ENCODE measurements at places on chromosomes 4 and X.
A peak's percentile ranks its signal among the peaks of the same experiment; 100 is the strongest.

GRCh38 chr4:133102612-133103409 is 46.3 kb upstream of the PCDH10 start:
- DNase-seq, result no peak

GRCh38 chrX:96102997-96103396 is 581.6 kb upstream of the DIAPH2 start:
- no peak for DNase-seq

GRCh38 chrX:25296850-25297249 is 281.1 kb upstream of the ARX start:
- no peak for DNase-seq

- DNase-seq, result no peak
Measured at GRCh38 chr4:159328766-159329165, 225.9 kb downstream of the RAPGEF2 start.

DNA sequence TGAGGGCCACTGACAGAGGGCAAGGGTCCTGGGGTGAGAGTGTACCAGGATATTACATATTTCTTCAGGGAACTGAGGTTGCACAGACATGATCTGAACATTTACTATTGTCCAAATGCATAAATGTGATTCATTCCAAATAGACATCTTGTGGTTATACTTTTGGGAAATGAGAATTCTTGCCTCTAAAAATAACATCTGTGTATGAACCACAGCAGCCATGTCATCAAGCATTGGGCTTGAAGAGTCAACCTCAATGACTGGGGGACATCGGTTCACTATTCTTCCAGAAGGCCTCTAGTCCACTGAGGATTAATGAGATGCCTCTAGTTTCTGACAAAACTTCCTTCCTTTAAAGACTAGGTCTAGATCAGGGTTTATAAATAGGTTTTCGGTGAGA is 193.1 kb upstream of the GPC4 start:
- DNase-seq, result no peak

GRCh38 chrX:70456256-70456655 is 11.6 kb downstream of the DLG3 start:
- DNase-seq, result no peak

GRCh38 chr4:176601124-176601523 is 191.6 kb downstream of the VEGFC start:
- no peak for DNase-seq

DNA sequence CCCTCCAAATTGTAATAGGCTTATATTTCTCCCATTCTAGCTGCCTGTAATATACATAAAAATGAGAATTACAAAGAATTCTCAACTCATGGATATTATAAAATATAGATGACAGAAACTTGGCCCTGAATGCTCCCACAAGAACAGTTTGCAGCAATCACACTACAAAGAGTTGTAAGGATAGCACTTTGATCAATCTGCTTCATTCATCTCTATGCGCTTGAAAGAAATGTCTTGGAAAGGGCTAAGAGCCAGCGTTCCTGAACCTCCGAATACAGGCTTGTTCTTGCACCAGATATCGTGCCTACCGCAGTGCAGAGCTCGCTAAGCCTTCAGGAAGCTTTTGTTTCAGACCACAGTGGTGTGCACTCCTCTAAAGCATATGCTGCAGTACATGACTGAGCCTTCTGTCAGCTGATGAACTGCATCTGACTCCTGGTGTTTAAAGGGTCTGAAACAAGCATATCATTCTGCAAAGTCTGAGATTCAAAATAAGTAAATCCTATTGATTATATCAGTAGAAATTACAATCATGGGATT is 417.6 kb upstream of the ZFP42 start:
- no peak for DNase-seq

DNA sequence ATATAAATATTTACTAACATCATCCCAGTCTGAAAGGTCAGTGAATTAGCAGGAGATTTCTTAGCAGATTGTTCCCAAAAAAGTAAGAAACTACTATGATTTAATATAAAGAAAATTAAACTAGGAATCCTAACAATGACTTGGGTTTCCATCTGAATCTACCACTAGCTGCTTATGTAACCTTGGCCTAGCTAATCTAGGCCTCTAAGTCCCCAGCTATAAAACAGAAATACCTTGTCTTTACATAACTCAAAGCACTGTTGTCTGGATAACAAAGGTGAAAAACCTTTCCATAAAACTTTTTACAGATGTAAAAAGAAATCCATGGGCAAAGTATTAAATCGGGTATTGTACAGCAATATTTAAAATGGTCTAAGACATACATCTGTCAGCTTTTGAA is 3.0 kb downstream of the FBXL5 start:
- no peak for DNase-seq

GRCh38 chr4:97942137-97942536 is 201.1 kb downstream of the STPG2 start:
- no peak for DNase-seq

- no peak for DNase-seq
Measured at GRCh38 chr4:156495836-156496235, 475.8 kb downstream of the PDGFC start.

DNA sequence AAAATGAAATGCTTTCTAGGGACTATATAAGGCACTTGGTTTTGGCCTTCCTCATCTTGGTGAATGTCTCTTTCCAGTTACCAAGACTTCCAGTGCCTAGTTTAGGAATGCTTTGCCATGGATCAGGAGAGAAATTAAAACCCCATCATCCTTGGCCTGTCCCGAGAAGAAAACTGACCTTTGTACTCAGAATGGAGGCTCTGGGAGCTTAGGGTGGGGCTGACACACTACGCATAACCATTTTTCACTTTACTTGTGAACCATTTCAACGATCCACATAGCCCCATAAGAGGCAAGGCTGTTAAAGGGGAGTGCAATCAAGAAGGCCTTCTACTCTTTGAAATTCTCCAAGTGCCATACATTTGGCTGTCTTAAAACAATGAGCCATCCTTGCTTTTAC is 26.7 kb upstream of the ZCCHC13 start:
- no peak for DNase-seq

DNA sequence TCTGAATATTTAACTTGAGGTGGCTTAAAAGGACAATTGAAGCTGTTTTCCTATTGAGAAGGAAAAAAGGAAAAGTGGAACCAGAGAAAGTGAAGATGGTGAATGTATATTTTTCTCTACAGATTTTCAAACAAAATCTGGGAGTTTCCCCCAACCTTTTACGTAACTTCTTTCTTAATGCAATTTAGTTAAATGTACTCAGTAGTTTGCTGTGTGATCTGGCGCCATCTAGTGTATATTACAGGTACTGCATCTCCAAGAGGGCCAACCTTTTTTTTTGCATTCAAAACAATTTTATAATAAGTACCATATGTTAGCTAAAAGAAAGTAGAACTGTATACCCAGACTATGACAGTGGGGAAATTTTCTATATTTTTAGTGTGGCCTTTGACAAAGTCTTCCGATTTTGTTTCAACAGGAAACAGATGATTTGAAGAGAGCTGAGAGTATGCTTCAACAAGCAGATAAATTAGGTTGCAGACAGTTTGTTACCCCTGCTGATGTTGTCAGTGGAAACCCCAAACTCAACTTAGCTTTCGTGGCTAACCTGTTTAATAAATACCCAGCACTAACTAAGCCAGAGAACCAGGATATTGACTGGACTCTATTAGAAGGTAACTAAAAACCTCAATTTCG is 82.0 kb downstream of the PLS3 start:
- DNase-seq, result peak; percentile 2

GRCh38 chr4:41539711-41540110 is 1.8 kb downstream of the LIMCH1 start:
- DNase-seq, result no peak

DNA sequence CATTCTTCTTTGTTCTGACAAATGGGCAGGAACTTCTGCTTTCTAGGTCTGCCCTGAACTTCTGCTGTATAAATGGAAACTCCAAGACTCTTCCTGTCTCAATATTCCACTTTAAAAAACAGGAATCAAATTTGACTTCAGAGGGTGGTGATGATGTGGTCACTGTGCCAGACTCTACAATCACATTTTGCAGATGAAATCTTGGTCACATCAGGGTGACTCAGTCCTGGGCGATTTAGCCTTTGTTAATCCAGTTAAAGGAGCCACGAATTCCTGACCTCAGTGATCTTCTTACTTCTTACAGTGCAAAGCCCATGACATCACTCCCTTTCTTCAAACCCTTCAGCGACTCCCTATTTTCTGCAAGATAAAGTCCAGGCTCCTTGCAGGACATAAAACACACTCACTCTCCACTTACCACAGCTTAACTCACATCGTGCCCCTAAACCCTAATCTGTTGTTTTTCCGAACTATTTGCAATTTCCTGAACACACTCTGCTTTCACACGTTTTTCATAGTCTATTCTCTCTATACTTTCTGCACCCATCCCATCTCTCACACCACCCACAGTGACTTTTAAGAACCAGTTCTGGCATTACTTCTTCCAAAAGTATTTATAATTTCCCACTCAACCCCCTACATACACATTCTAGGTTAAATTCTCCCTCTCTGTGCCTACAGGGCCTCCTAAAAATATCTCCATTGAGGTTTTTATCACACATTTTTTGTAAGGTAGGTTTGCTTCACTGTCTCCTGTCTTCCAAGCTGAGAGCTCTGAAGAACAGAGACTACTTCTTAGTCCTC is 11.1 kb downstream of the GASK1B start:
- DNase-seq, result no peak
